ENCODE measurements at places on chromosomes 3 and 15.

DNA sequence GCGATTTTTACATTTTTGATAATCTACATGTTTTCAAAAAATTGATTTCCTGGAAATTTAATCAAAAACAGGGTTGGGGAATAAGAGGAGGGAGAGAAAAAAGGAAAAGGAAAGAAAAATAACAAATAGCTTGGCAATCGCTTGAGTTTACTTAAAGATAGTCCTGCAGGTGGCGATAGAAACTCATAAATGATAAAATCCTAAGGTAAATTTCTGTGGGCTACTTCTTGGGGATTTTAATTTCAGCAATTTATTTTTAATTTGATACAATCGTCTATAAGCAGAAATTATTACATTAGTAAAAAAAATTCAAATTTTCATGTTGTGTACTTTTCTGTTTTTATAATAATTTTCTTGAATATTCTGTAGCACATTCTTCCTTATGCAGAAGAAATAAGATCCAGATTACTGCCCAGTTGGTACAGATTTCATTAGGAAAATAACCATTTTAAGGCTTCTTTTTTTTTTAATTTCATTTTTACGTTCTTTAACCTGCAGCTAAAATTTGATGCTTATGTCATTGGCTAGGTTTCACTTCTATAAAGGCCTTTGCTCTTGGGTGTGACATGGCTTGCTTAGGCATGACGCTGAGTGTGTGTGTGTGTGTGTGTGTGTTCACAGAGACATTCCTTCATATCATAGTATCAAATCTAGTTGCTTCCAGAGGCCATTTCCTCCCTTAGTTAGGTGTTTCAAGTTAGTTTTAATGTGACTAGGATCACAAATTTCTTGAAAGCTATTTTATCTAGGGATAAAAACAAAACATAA lies 181.8 kb downstream of the MCTP2 start:
- peak; percentile 88 for DNase-seq

- DNase-seq = no peak
These were observed 71.9 kb downstream of the FILIP1L start for GRCh38 chr3:100042166-100042981.

DNA sequence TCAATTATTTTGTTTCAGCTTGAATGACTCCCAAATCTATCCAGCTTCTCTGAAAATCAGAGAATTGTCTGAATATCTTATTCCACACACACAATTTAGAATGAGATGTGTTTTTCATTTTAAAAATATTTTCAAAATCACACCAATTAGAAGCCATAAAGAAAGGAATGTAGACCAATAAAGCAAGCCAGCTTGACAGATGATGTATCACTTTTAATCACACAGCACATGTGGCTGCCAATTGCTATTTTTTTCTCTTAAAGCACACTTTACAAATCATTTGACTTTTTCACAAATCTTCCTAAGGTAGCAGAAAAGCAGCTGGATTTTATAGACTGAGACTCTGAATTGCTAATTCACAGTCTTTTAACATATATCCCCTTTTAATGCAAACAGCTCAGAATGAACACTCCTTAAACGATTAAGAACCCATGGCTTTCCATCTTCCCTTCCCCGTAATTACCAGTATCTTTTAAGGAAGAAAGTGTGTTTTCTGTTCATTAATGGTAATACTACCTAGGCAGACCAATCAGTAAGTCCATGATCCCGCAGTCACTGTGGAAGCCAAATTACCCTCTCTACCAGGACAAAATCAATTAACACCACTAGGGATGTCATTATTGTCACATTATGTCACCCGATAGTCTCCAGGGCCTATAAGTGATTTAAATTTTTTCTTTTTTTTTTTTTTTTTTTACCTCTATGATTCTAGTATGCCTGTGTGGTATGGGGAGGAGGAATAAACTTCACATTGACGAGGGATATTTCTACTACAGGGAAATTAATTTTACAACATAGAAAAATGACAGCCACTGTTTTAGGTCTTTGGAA lies 250.0 kb upstream of the VEPH1 start:
- DNase-seq = no peak

- DNase-seq = no peak
These were observed 20.5 kb downstream of the MGLL start for GRCh38 chr3:127801731-127802313.

DNA sequence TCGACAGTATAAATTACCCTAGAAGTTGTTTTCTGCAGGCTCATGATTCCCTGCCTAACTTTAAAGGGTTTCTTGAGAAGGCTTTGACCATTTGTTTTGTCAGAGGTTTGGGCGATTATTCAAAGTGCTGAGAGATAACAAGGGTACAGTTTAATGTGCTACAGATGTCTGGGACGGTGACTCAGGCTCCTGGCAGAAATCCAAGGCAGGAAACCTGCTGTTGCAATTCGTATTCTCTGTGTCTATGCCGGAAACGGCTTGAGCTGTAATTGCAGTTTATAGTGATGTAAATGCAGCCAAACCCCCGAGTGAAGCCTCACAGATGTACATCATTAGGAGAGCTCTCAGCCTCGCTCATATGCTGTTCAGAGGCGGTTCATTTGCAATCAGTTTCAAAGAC lies 65.6 kb downstream of the SYNPR start:
- DNase-seq = peak; percentile 70

DNA sequence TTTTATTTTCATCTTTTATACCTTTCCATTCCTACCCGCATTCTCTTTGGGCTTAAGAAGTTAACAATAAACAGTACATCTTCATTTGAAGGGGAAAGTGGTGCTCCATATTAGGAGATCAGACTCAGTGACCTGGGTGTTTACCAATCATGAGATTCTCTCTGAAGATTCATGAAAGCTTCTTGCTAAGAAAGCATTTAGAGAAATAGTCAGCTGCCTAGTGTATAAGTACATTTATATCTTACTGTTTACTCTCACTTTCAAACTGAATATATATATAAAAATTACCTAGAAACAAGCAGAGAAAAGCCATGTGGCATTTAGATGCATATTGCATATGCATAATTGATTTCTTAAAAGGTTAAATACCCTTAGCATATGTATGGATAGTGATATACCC lies 100.5 kb downstream of the KCNH8 start:
- no peak for DNase-seq

- no peak for DNase-seq
These were observed 45.1 kb upstream of the AMOTL2 start for GRCh38 chr3:134419214-134419959.

- DNase-seq = no peak
These were observed 76.3 kb upstream of the ATP2B2 start for GRCh38 chr3:10581716-10582115.

DNA sequence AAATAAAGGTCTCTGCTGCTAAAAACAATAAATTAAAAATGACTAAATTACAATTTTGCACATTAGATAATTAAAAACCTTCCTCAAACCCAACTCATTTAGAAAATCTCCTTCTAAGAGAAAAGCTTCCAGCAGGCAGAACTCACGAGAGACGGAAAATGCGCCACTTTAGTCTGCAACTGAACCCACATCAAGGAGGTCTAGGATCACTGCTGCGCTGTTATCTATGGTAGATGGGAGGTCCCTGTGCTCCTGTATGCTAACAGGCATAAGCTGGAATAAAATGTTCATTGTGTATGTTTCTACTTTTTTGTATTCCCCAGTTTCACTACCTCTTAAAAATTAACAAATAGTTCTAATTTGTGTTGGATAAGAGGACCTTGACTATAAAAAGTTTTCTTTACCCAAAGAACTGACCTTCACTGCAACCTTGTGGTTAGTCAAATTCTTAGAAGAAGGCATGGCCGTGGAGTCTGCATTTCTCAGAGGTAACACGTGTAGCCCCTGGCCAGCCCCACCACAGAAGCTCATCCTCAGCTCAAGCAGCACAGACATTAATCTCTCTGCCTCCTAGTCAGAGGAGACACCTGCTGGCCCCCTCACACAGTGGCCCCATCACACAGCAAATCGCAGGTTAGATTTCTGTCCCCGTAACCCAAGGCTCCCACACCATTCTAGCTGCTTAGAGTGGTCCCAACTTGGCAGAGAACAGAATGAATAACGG lies 22.3 kb downstream of the STIMATE start:
- no peak for DNase-seq

DNA sequence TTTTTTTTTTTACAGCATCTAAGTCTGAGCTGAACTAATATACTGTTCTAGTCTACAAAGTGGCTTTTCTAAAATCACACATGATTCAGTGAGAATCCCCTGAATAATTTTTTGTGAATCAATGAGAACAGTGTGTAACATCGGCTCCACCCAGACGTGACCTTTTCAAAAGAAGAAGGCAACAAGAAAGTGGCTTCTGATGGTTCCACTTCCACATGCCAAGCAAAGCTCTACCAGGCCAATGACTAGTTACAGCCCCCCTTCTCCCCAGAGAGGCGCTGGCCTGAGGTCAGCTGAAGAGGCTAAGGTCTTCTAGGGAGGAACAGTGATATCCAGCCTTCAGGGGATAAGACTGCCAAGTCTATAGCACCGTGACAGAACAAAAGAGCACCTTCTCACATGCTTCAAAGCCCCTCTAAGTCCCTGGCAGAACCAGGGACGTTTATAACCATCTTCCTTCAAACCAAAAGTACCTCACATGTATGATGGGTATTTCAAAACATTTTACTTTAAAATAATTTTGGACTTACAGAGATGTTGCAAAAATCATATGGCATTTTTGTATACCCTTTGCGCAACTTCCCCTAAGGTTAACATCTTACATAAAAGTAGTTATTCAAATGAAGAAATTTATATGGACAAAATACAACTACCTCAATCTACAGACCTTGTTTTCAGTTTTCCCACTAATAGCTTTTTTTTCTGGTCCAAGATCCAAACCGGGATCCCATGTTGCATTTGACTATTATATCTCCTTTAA lies 177.9 kb downstream of the OSBPL10 start:
- no peak for DNase-seq

GRCh38 chr3:46707601-46708011 lies 6.4 kb downstream of the TMIE start:
- DNase-seq = no peak

DNA sequence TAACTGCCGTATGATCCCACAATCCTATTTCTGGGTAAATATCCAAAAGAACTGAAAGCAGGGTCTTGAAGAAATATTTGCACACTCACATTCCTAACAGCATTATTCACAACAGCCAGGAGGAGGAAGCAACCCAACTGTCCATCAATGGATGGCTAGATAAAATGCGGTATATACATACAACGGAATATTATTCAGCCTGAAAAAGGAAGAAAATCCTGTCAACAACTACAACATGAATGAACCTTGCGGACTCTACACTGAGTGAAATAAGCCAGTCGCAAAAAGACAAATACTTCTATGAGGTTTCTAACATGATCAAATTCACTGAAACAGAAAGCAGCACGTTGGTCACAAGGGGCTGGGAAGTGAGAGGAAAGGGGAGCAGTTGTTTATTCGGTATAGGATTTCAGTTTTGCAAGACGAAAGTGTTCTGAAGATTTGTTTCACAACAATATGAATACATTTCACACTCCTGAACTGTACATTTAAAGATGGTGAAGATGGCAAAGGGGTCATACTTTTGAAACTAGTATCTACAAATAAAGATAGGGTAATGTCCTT lies 6.2 kb downstream of the DLG1 start:
- DNase-seq = no peak

GRCh38 chr3:71229905-71230657 lies 353.4 kb downstream of the FOXP1 start:
- DNase-seq = no peak

DNA sequence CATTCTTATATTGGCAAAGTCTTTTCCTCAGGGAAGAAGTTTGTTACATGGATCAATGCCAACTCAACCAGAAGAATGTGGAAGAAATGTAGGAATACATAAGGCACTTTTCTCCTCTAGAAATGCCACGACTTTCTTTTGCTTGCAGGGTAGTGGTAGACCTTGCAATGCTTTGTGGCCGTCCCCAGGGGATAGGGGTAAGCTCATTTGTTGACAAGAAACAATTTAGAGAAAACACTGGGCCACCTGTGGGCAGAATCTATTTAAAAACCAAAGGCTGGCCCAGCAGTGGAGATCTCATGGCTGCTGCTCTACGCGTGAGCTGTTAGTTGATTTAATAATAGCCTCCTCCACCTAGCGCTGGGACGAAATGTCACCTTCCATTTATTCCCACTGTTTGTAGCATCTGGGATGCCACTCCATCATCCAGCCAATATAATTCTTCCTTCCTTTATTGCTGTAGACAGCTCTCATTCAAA lies 64.6 kb upstream of the PFN2 start:
- no peak for DNase-seq

- DNase-seq = no peak
These were observed 25.3 kb downstream of the LPP start for GRCh38 chr3:188179006-188179966.

GRCh38 chr15:39013262-39013661 lies 448.6 kb upstream of the RASGRP1 start:
- DNase-seq = no peak

DNA sequence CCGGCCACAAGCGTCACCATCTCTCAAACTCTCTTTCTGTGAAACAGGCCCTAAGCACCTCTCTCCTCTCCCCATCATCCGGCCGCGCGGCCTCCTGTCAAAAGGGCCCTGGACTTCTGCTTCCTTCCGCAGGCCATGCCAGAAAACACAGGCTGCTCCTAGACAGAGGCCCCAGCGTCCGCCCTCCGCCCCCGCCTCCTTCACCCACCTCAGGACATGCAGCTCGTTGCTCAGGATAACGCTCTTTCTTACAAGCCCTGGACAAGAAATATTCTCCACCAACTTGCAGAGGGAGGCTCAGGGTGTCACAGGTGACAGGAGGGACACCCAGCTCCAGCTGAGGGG lies 212.0 kb downstream of the XXYLT1 start:
- no peak for DNase-seq

GRCh38 chr3:19148768-19149091 lies 420 bp downstream of the KCNH8 start:
- DNase-seq = no peak

- no peak for DNase-seq
These were observed 4.2 kb downstream of the TBC1D5 start for GRCh38 chr3:17738219-17738618.

- DNase-seq = no peak
These were observed 653.1 kb downstream of the RBMS3 start for GRCh38 chr3:29933802-29934490.

GRCh38 chr3:114127517-114127916 lies 51.3 kb downstream of the DRD3 start:
- no peak for DNase-seq

GRCh38 chr3:118842147-118842863 lies 192.3 kb downstream of the IGSF11 start:
- DNase-seq = no peak

GRCh38 chr3:128495435-128495970 lies 2.5 kb upstream of the GATA2 start:
- no peak for DNase-seq

DNA sequence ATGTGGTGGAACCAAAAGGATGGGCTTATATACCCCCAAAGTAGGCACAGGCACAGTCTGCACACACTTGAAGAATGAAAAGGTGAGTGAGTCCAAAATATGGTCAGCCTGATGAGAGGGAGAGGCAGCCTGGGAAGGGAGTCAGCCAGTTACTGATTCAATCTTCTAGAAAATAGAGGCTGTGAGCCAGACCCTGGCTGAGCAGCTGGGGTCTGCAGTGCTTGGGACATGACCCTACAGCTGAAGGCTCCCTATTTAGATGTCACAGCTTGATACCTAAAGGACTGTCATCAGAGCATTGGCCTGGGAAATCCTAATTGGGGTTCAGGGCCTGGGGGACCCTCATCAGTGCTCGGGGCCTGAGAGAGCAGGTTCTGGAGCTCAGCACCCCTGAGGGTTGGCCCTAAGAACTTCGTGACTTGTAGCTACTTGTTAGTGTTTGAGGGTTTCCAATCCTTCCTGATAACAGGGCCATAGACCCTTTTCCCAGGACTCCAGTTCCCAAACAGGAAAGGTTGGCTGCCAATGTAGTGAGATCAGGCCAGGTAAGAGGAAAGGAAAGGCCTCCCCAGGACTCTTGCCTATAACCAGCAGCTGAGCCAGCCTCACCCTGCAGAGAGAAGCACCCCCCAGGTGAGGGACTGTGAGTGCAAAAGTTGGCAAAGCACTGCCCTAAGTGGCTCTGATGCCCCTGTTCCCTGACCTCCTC lies 54.7 kb upstream of the SLCO2A1 start:
- no peak for DNase-seq
